Activated CD8-positive, alpha-beta memory T cell treated with anti-CD3 and anti-CD28 coated beads, Interleukin-2, amount 10 ng/mL, durations not matched to agents 7 days and 5 days (primary cell): ENCODE measurements at places on chromosomes 3 and 15. TPM values are rescaled to one million over a fixed set of nuclear protein-coding genes. Genes with fewer than 3 reads are reported as not detected.

RASGRP1 gene
- 202 TPM for total RNA-seq

TYRO3 gene
- total RNA-seq: 0.66 TPM

MOBP gene
- total RNA-seq: not detected

AGBL1 gene
- not detected for total RNA-seq

EFHB gene
- total RNA-seq: not detected

GASK1A gene
- total RNA-seq: not detected

TGM5 gene
- 0.91 TPM for total RNA-seq

ROPN1 gene
- not detected for total RNA-seq

MAP1A gene
- 3.0 TPM for total RNA-seq
